ENCODE measurements at places on chromosomes 16 and 17.
A peak's percentile ranks its signal among the peaks of the same experiment; 100 is the strongest.

GRCh38 chr17:339193-340061 lies 13.2 kb downstream of the RPH3AL start:
- no peak for DNase-seq

GRCh38 chr17:77879226-77879895 lies 79.1 kb upstream of the TNRC6C start:
- DNase-seq: no peak

DNA sequence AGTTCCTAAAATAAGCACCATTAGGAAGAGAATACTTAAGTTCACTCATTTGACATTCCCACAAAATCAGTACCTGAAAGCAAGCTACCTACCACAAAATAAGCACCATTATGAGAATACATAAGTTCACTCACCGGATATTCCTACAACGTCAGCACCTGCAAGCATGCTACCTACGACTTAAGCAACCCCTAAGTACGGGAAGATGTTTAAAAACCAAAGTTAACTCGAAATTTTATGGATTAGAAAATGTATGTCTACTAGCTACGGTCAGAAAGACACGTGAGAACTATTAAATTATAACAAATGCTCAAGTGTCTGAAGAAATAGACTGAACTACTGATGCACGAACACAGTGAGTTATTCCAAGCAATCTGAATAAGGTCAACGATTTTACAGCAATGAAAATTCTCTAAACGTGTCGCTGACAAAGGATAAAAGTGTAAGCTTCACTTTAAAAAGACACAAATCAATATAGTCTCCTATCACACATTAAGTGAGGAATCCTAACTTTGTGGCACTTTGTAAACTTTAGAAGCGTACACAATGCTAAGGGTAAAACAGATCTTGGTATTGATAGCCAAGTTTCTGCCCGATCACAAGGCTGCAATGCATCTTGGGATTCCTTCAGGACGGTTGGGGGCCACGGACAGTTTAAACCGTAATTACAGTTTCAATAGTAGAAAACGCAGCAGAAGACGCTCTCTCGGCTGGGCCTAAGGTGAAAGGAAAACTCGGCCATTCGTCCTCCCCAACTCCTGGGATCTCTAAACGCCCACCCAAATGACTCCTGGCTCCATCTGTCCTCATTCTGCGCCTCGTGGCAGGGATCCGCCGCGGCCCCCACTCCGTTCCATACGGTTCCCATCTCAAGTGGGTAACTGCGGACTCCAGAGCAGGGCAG lies 1.3 kb downstream of the GSPT1 start:
- peak; percentile 8 for DNase-seq

GRCh38 chr17:81334391-81334901 lies 39.3 kb upstream of the SLC38A10 start:
- DNase-seq: no peak

DNA sequence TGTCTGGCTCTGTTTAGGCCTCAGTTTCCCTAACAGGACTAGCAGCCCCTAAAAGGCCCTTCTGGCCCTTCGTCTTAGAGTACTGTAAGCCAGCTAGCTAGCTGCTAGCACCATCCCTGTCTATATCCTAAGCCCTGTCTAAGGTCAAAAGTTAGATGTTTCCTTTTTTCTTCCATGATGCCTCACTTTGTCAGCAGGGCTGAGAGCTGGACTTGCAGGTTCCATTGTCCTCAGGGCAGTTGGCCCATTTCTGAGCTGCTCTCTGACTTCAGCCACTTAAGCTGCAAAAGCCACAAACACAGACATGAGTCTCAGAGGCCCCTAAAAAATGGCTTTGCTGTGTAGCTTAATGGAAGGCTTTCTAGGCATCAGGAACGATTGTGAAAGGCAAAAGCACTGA lies 187.7 kb downstream of the CBLN1 start:
- no peak for DNase-seq

DNA sequence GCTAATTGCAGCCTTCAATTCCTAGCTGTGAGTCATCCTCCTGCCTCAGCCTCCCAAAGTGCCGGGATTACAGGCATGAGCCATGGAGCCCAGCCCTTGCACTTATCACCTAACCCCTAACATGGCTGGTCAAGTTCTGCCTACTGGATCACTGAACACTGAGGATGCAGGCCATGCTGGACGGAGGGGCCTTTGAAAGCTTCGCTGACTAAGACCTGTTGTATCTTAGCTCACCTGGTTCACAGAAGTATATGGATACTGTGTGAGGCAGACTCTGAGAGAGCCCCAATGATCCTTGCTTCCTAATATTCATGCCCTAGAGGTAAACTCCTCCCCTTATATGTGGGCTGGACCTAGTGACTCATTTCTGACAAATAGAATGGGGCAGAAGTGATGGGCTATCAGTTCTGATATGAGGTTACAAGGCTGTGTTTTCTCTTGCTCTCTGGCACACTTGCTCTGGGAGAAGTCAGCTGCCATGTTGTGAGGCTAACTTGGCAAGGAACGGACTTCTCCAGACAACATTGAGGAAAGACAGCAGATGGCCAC lies 11.7 kb upstream of the TMIGD1 start:
- no peak for DNase-seq

- no peak for DNase-seq
Observed at GRCh38 chr16:81148277-81148676, 52.1 kb upstream of the GCSH start.

GRCh38 chr16:27775254-27775653 lies 225.3 kb downstream of the KATNIP start:
- DNase-seq: no peak

- no peak for DNase-seq
Observed at GRCh38 chr16:78836802-78837491, 737.5 kb downstream of the WWOX start.

DNA sequence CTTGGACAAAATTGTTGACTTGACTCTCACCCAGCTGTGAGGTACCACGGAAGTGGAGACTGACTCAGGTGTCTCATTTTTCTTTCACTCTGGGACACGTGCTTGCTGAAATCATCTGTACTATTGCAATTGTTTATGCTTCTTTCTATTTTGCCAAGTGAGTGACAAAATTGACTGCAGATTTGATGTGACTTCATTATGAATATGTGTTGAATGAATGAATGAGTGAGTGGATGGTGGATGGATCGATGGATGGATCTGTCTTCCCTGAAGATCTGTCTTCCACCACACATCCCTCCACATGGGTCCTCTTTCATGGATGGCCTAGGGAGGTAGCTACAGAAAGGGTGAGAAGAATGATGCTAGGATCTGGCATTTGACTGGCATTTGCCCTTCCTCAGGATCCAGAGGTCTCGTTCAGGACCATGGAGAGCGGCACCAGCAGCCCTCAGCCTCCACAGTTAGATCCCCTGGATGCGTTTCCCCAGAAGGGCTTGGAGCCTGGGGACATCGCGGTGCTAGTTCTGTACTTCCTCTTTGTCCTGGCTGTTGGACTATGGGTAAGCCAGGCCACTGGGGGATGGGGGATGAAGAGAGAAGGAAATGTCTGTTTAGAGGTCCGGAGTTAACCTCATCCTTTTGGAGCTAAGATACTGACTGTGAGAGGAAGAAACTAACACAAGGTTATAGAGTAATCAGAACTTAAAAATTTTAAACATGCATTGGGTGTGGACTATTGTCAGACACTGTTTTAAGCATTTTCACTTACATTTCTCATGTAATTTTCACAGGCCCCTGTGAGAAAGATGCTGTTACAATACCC lies 12.7 kb downstream of the SLC5A11 start:
- no peak for DNase-seq

GRCh38 chr17:40251576-40251975 lies 32.5 kb downstream of the WIPF2 start:
- no peak for DNase-seq

- no peak for DNase-seq
Observed at GRCh38 chr17:17416007-17416399, 60.8 kb upstream of the MED9 start.

GRCh38 chr17:46984892-46985291 lies 5.8 kb upstream of the RPRML start:
- no peak for DNase-seq

DNA sequence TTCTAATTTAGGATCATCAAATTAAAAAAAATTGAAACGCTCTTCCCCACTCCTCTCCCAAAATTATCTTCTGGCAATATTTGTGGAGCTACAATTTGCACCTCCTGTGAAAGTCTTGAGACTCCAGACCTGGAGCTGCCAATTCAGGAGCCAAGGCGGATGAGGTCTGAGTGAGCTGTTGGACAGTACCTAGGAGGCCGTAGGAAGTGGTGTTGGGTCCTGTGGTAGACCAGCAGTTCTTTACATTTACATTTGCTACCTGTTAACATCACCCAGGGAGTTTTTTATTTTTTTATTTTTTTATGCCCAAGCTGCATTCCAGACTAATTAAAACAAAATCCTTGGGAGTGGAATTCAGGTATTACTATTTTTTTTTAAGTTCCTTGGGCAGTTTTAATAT lies 271.0 kb downstream of the PHKB start:
- no peak for DNase-seq

DNA sequence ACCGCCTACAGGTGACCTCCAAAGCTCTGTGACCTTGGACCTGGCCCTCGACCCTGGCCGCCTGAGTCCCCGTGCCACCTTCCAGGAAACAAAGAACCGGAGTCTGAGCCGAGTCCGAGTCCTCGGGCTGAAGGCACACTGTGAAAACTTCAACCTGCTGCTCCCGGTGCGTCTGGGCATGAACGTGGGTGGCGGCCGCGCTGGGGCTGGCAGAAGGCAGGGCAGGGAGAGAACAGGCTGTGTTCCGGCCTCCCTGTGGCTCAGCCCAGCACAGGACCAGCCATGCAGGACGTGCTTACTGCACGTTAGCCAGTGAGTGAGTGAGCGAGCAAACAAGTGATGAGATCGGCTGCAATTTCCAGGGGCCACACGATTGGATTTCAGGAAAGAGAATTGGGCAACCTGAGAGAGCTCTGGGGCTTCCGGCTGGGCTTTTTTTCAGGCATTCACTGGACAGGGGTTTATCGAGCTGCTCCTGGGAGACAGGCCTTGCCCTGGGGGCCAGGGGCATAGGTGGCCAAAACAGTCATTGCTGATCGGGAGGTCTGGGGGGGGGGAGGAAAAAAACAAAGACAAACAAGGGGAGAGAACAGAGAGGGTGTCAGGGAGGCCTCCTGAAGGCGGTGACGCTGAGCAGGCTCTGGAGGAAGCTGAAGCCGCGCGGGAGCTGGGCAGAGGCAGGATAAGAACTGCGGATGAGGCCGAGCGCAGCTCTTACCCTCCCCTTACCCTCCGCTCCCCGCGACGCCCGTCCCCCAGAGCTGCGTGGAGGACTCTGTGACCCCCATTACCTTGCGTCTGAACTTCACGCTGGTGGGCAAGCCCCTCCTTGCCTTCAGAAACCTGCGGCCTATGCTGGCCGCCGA lies 16.9 kb downstream of the ITGAX start:
- no peak for DNase-seq

Measured in anterior cingulate cortex (tissue), 58 donors.